NCI-H510A treated with DMSO at 0.1 percent for 48 hours (cell line): ENCODE measurements at places on chromosomes 12 and 14.

DNA sequence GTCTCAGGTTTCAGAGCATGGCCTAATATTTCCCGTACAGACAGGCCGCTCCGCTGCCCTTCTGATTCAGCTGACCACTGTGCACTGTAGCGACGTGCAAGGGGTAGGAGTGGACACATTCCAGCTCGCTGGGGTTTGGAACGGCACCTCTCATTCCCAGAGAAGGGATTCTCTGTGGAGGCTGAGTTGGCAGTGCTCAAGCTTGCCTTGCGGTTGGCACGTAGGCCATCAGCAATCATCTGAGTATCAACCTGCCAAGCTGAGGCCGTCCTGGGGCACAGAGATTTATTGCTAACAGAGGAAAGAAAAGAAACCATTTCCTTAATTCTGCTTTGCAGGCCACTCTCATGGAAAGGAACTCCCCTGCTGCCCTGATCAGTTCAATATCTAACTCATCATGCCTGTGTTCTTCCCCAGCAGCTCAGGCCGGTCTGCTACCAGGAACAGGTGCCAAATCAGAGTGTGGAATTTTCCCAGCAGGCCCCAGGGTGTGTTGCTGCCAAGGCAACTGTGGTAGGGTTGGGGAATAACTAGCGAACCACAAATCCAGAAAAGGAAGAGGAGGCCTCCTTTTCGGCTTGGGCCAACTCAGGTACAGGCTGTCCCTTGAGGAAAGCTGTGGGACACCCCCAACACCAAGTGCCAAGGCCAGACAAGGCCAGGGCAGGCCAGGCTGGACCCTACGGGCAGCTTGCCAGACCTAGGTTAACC is 92.5 kb downstream of the SSPN start:
- no peak for DNase-seq

DNA sequence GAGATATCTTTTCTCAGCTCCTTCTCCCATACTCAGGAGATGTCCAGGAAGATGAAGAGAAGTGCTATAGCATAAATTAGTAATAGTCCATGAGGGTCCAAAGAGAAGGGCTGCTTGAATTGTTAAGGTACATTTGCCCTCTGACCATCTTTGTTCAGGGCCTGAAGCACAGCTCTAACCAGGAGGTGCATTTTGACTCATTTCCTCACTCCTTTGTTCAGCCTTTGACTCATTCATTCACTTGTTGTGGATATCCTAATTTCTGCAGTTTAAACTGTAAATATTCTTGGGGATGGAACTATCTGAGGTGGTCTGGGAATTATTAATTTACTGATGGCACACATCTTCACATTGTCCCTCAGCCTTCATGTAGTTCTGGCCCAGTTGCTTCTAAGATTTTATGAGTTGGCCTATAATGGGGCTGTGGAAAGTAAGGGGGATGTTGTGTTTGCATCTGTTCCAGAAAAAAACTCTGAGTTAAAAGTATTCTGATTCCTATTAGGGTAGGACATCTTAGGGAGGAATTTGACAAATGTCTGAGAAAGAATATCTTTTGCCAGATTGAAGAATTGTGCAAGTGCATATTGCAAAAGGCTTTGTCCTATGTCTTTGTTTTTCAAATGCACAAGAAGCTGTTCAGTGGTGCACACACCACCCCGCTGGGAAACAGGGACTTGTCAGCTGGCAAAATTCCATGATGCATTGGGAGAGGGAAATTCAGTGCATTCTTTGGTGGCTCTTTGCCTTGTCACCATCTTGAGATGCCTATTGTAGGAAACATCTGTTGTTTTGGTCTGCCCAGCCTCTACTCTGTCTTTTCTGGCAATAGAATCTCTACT is 22.1 kb downstream of the SMOC1 start:
- DNase-seq, result no peak

DNA sequence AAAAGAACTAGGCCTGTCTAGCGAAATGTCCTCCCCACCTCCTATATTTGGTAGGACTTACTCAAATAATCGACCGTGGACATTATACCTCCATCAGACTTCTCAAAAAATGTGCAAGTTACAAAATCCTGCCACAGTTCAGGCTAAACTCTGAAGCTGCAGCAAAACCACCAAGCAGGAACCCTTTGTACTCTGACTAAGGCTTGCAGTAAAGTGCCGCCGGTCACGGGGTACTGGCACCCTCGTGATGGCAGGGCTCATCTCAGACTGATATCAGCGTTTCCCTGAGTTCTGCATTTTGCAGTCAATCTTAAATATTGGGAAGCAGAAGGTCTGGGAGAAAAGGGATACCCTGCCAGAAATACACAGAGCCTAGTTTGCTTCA is 17.1 kb downstream of the SLC11A2 start:
- DNase-seq, result no peak

DNA sequence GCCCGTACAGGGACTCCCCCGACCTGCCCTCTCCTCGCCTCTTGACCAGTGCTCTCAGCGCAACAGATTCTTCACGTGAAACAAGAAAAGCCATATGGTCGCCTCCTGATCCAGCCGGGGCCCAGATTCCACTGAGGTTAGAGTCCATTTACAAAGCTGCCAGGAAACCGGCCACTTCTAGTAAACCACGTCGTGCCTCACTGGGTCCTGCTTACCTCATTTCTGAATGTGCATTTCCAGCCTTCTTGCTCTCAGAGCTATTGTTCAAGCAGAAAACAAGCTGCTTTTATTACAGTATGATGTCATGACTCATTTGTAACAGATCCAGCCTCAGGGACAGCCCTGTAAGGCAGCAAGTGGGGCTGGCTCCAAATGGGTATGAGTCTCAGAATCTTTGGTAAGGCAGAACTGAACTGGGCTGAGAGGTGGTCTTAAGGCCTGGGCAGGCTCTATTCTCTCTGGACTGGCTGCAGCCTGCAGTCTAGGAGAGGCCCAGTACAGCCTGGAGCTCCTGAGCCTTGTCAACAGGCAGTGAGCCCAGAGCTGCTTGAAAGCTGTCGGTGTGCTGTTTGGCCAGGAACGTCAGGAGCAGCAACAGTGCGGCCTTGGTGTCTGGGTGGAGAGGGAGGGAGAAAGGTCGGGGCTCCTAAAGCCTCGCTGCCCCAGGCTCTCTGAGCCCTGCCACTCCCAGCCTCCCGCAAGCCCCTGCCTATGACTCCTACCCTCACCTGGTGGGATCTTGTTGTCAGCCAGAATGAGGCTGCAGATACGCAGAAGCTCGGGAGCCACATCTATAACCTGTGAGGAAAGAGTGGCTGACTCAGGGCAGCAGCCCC is 8.3 kb downstream of the REC8 start:
- no peak for DNase-seq

GRCh38 chr14:99575043-99576023 is 28.7 kb downstream of the CCDC85C start:
- no peak for DNase-seq

- DNase-seq, result no peak
These were observed 25.4 kb downstream of the PPP4R3A start for GRCh38 chr14:91484744-91485143.

DNA sequence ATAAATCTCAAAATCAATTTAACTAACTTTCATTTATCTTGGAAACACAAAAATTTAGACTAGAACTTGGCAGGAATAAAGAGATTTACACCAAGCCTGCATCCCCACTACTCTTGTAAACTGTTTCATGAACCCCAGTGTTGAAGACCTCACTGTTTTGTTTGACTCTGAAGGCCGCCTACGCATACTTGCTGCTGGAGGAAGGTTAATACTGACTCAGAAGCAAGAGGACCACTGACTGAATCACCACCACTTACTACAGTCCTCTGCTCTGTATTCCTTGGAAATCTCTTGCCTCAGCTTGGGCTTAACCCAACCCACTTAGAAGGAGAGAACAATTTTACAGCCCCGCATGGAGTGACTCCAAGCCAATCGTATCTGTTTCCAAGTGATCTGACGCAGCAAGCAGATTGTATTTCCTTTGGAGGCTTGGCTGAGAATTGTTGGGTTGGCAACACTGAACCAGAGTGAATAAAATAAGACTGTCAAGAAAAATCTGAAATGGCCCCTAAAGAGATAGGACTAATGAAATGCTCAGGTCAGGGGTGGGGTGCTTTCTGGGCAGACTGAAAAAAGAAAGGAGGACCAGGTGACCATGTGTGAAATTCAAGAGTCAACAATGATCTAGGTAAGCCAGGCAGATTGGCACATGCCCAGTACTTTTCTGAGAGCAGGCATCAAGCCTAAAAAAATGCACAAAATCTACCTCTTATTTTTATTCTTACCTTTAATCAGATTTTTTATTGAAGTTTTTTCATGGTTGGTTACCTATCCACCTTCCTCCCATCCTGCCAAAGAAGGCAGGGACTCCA is 248.6 kb downstream of the ZFP36L1 start:
- no peak for DNase-seq

GRCh38 chr12:63151623-63152320 is 771 bp upstream of the AVPR1A start:
- DNase-seq, result peak; percentile 88

- peak; percentile 85 for DNase-seq
These were observed 345.6 kb downstream of the PAWR start for GRCh38 chr12:79344855-79345847.

DNA sequence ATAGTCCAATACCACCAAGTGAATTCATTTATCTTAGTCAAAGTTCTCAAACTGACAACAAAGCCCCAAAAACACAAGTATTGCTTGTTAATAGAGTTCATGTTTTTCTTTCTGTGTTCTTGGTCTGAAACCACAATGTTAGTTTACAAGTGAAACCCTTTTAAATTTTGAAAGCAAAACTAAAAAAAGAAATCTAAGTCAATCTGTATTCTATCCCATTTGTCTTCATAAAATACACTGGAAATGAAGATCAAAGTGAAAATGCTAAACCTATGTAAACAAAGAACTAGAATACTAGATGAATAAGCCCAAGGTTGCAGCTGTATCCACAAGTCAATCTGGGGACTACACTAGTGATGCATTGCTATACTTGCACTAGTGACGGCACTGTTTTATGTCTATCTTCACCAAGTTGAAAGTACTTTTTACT is 10.4 kb downstream of the MAP4K5 start:
- DNase-seq, result peak; percentile 34
